ENCODE measurements at places on chromosomes 12 and 14.

- no peak for DNase-seq
Measured at GRCh38 chr12:128265566-128265965, 1.4 kb upstream of the TMEM132C start.

DNA sequence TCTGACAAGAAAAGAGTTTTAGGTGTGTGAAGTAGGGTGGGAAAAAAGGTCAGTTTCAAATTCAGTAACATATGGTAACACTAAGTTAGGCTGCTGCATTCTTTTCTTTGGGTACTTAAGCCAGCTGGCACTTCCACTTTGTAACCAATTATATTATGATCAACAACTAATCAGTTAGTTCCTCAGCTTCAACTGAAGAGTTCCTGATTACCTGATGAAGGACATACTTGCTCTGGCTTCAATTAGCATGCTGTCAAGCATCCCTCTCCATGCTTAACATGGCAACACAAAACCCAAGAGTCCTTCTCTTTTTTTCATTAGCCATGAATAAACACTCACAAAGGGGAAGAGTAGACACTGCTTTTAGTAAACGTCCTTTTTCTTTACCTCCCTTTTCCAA, 6.8 kb upstream of the KANSL2 start:
- DNase-seq = no peak

DNA sequence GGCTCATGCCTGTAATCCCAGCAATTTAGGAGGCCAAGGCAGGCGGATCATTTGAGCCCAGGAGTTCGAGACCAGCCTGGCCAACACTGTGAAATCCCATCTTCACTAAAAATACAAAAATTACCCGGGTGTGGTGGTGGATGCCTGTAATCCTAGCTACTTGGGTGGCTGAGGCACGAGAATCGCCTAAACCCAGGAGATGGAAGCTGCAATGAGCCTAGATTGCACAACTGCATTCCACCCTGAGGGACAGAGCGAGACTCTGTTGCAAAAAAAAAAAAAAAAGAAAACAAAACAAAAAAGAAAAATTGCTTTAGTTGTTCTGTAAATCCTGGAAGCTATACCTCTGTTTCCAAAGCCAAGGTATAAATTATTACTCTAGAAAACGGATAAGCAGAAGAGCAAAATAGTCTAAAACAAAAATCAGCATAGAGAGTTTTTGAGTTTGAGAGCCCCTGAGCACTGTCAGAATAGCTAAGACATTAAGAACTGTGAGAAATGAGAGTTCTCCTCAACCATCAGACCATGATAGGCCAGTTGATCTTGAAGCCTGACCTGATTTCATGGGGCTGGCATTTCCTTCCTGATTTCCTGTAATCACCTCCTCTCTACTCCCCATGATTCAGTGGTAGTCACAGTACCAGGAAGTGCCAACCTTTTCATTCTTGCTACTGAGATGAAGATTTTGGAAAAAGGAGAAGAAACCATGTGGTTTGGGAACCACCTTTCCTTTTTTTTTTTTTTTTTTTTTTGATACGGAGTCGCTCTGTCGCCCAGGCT, 31.7 kb downstream of the ATP2A2 start:
- DNase-seq = no peak

GRCh38 chr12:131559517-131560516, 151.1 kb upstream of the SFSWAP start:
- no peak for DNase-seq

DNA sequence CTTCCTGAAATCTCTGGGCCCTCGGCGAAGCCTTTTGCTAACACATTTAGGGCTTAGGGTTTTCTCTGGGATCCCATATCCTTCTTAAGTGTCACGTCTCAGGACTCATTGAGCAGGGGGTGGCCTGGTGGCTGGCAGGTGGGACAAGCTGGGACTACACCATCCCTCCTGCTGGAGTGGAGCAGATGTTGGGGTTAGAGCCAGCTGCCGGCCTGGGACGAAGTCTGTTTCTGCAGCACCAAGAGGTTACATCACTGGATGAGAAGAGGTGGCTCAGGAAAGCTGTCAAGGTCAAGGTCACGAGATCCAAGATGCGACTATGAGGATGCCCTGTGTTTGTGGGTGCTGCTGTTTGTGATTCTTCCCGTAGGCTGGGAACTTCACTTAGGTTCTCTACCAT, 16.3 kb downstream of the SMCO2 start:
- no peak for DNase-seq

GRCh38 chr12:108799401-108800243, 57.8 kb downstream of the SSH1 start:
- DNase-seq = no peak

DNA sequence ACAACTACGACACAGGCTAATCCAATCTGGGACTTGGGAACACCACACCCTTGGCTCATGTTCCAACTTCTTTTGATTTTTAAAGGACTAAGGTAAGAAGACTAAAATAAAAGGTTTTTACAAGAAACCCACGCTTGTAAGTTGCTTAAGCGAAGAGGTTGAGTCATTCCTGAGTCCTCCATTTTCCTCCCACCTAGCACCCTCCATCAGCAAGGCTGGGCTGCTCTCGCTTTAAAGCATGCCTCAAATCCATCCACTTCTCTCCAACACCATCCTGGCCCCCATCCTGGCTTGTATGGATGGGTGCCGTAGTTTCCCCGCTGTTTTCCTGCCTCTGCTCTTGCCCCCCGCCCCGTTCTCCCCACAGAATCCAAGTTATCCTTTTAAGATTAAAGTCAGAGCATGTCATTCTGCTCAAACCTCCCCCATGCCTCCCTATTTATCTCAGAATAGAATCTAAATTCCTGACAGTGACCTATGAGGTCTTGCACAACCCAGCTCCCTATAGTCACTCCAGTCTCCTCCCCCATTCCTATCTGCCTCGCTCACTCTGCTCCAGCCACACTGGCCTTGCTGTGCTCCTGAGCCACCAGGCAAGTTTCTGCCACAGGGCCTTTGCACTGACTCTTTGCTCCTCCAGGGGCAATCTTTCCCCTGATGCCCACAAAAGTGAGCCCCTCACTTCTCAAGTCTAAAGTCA, 34.5 kb downstream of the SCARB1 start:
- DNase-seq = no peak

DNA sequence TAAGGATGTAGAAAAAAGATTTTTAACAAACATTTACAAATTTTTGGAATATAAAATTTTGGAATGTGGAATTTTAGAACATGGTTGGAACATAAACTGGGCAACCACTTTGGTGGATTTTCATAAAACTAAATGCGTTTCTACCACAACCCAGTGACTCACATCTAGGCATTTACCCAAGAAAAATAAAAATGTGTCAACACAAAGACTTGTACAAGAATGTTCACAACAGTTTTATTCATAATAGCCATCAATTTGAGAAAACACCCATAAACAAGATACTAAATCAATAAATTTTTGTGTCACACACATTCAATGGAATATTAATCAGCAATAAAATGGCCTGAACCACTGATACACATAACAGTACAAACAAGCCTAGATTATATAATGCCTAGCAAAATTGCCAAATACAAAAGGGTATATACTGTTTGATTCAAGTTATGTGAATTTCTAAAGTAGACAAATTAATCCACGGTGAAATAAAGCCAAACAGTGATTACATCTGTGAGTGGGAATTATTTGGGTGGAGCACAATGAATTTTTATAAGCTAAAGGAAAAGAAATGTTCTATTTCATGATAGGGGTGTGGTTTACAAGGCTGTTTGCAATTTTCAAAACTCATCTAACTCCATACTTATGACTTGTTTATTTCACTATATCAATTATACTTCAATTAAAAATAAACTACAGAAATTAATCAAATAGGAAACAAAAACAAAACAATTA, 415.2 kb upstream of the OR4E1 start:
- no peak for DNase-seq

GRCh38 chr12:47297993-47298392, 218.2 kb upstream of the AMIGO2 start:
- DNase-seq = no peak

DNA sequence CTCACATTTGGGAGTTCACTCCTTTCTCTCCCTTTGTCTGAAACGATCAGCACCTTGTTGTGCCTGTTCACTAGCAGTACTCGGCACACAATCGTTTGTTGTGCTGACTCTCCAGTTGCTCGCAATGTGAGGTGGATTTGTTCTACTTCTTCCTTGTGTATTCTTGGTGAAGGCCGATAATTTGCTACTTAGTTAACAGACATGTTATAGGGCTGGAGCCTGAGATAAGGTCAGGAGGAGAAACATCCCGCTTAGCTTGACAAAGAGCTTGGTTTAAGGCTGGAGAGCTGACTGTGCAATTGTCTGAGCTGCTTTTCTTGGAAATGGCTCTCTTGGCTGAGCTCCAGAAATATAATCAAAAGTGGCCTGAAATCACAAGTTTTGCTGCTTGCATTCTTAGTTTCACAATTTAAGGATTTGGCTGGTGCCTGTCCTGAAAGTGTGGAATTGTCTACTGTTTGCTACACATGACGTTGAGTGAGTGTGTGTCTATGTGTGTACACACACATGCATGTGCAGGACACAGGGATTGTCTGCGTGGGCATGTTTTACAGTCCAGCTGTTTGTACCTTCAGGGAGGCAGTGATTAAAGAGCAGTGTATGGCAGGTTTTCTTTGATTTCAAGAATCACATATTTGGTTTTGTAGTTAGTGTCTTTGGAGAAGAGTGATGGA, 77.7 kb downstream of the ARF6 start:
- no peak for DNase-seq

- DNase-seq = no peak
Measured at GRCh38 chr12:64923536-64923935, 99.1 kb downstream of the TBC1D30 start.

- DNase-seq = no peak
Measured at GRCh38 chr12:75859868-75860267, 171.7 kb downstream of the PHLDA1 start.
